ENCODE measurements at places on chromosomes 2 and 18. TPM values are rescaled to one million over a fixed set of nuclear protein-coding genes. Genes with fewer than 3 reads are reported as not detected.
A peak's percentile ranks its signal among the peaks of the same experiment; 100 is the strongest.

GRCh38 chr18:46481048-46481846, 175.8 kb downstream of the LOXHD1 start:
- no peak for DNase-seq
- H3K36me3 ChIP-seq, result no peaks in the 10 kb centered on the region
- no peaks in the 10 kb centered on the region for H3K27me3 ChIP-seq
- H3K4me3 ChIP-seq, result no peak overlapping the region

DNA sequence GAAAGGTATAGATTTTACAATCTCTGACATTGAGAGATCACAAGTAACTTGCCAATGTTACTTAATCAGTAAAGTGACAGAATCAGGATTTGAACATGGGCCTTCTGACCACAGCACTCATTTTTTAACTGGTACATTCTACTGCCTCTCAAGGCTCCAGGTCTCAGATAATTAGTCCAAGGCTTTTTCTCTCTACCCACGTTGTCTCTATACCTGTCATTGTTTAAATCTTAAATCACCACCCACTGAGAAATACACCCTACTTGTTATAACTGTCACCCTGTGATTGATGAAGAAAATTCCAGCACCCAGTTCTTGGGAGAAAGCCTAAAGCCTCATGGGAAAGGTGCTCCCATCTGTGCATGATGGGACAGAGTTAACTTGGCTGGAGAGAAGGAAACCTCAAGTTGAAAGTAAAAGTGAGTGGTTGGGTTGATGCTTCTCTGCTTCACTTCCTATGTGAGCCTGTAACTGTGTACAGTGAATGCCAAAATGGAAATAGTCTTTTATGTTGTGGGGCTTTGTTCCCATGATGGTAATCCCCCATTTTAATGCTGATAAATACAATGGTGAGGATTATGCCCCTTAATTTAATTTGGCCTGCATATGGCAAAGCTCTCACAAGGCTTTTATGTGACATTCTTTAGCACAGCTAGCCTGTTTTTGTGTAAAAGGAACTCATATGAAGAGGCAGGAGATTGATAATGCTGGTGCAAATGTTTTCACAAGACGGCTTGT, 190.1 kb upstream of the SP5 start:
- H3K27me3 ChIP-seq, result no peaks in the 10 kb centered on the region
- no peaks in the 10 kb centered on the region for H3K36me3 ChIP-seq
- no peak for DNase-seq
- H3K4me3 ChIP-seq, result no peak overlapping the region
- peaks cover 13% of the 10 kb centered on the region for H3K4me1 ChIP-seq
- no peak overlapping the region for H3K27ac ChIP-seq

SERPINB10 gene
- not detected for total RNA-seq

- no peak for DNase-seq
- H3K27ac ChIP-seq, result no peak overlapping the region
- H3K27me3 ChIP-seq, result no peaks in the 10 kb centered on the region
- no peaks in the 10 kb centered on the region for H3K4me1 ChIP-seq
- H3K36me3 ChIP-seq, result no peaks in the 10 kb centered on the region
Measured at GRCh38 chr2:129469871-129470270, 509.6 kb upstream of the RAB6C start.

DNA sequence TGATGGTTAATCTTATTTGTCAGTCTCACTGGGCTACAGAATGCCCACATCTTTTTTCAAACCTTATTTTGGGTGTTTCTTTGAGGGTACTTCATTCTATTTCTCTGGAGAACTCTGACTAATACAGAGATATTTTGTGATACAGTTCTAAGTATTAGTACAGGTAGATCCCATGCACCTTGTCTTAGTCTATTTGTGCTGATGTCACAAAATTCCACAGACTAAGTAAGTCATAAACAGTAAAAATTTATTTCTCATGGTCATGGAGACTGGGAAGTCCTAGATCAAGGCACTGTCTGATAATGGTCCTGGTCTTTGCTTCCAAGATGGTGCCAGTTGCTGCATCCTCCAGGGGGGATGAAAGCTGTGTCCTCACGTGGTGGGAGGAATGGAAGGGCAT, 68.6 kb upstream of the EPHA4 start:
- DNase-seq, result no peak
- no peaks in the 10 kb centered on the region for H3K36me3 ChIP-seq
- no peaks in the 10 kb centered on the region for H3K27me3 ChIP-seq
- H3K4me3 ChIP-seq, result no peak overlapping the region
- peak overlapping the region; percentile 44 for H3K27ac ChIP-seq

DNA sequence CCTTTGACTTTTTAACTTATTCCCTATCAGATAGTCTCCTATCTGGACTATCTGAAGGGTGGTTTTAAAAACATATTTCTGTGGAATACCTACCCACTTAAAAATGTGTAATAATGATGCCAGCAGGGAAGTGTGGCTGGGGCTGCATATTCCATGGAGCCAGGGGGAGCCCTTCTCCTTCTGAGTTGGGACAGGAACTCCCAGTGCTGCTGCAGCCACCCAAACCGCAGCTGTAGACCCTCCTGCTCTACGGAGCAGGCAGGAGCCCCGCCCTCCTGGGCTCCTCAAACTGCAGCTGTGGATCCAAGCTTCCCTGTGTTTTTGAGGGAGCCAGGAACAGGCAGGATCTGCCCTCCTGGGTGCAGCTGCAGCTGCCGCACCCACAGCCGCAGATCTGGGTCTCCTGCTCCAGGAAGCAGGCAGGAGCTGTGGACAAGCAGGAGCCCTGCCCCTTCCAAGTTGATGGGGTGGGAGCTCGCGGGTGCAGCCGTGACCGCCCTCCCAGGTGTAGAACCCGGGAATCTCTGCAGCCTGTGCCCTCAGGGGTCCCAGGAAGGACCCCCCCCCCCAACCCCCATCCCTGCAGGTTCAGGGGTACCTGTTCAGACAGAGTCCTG, 57.8 kb downstream of the PDK1 start:
- no peak overlapping the region for H3K27ac ChIP-seq
- H3K27me3 ChIP-seq, result no peaks in the 10 kb centered on the region
- H3K4me1 ChIP-seq, result no peaks in the 10 kb centered on the region
- DNase-seq, result no peak
- no peaks in the 10 kb centered on the region for H3K36me3 ChIP-seq

DNA sequence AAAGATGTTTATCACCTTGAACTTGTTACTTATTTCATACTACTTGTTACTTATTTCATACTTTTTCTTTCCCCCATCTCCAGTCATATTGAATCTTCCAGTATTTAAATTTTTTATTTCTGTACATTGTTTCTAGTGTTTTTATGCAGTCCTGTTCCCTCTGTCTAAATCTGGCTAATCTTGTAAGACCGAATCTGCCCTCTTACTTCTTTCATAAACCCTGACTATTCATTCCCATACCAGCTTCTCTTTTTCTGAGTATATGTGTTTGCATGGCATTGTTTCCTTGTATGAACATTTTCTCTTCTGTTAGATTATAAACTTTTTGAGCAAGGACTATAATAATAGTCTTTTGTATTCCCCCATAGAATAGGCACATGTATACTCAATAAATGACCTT, 131.7 kb downstream of the TAF4B start:
- H3K27me3 ChIP-seq, result no peaks in the 10 kb centered on the region
- H3K36me3 ChIP-seq, result no peaks in the 10 kb centered on the region
- H3K4me3 ChIP-seq, result no peak overlapping the region
- no peaks in the 10 kb centered on the region for H3K4me1 ChIP-seq
- no peak overlapping the region for H3K27ac ChIP-seq
- no peak for DNase-seq

DNA sequence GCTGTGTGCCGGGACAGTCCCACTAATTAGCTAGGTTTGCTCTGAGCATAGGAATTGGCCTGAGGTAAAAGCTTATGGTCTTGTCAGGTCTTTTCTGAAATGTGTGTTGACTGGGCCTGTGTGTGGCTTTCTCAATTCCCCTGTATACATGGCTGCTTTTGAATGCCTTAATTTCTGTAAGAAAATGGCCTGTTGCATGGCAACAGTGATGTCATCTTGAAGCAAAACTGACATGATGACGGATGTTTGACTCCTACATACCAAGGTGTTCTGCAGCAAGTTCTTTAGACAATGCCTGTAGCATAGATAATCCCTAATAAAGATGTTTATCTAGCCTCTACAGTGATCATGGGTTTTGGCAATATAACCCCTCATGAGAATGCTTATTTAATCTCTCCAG, 198.5 kb downstream of the OTX1 start:
- DNase-seq, result no peak
- no peak overlapping the region for H3K4me3 ChIP-seq
- H3K27me3 ChIP-seq, result no peaks in the 10 kb centered on the region
- no peaks in the 10 kb centered on the region for H3K4me1 ChIP-seq

DNA sequence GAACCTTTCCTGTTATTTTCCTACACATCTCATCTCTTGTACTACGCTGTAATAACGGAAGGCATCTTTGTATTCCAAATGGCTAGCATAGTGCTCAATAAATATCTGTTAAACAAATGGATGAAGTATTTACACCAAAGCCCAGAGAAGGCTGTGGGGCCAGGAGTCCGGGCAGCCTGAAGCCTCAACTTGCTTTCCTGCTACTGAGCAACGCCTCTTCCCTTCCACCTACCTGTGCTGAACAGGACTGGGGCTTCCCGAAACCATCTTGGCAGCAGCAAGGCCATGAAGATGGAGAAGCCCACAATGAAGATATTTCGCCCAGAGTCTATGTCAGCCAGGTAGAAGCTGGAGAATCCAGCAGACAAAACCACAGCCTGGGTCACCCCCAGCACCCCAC, 2.5 kb upstream of the NHEJ1 start:
- no peak for DNase-seq
- no peak overlapping the region for H3K27ac ChIP-seq
- no peaks in the 10 kb centered on the region for H3K27me3 ChIP-seq
- no peaks in the 10 kb centered on the region for H3K36me3 ChIP-seq

DNA sequence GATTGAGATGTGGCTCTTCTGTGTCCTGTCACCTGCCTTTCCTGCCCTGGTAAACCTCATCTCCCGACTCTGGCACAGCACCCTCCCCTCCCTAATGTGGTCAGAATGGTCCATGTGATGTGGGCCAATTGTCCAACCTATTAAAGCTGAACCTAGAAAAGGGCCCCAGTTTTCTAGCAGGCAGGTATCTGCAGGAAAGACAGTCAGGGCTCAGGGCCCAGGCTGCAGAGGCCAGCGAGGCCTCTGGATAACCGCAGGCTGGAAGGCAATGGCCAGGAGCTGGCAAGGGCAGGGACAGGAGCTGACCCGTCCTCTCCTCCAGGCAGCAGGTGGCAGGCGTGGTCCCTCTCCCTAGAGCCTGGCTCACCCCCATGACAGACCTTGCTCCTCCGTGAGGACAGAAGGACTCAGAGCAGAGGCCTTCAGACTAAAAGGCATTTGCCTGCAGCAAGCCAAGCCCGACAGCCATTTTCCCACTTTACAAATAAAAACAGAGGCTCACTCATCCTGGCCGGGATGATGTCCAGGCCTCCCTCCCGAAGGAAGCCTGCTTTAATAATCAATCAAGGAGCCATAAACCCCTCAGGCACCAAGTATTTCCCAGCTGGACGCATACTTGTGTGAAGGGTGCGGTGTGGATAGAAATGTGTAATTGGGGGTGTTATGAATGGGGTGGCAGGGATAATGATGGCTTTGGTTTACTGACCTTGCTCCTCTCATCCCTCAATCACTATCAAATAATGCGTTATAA, 107.1 kb downstream of the TWIST2 start:
- peaks cover 18% of the 10 kb centered on the region for H3K27me3 ChIP-seq
- no peaks in the 10 kb centered on the region for H3K36me3 ChIP-seq
- H3K4me3 ChIP-seq, result no peak overlapping the region
- no peak overlapping the region for H3K27ac ChIP-seq
- no peak for DNase-seq

SPATA3 gene
- not detected for total RNA-seq

Data from upper lobe of right lung (tissue), 1 donor.